ENCODE measurements at places on chromosomes 13 and 19. TPM values are rescaled to one million over a fixed set of nuclear protein-coding genes. Genes with fewer than 3 reads are reported as not detected.
A peak's percentile ranks its signal among the peaks of the same experiment; 100 is the strongest.

DNA sequence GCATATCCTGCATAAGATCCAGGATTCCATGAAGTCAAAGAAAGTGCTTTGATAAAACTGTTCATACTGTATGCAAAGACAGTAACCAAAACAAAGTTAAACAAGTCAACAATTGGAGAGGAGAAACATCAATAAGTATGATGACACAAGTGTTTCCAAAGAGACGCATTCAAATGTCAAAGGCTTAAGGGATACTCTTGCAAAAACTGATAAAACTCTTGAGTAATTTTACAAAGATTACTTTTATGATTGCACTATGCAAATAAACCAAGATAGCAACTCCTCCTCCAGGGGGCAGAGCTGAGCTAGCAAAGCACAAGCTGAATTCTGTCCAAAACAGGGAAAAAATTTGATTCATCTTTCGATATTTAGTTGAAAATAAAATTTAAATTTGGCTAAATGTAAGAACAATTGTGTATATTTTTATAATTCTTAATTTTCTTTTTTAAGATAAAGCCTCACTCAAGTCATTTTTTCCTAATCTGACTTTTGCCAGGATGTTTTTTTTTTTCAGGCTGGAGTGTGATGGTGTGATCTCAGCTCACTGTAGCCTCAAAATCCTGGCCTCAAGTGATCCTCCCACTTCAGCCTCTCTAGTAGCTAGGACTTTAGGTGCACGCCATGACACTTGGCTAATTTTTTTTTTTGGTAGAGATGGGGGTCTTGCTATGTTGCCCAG lies 84.0 kb downstream of the MZT1 start:
- DNase-seq, result peak; percentile 39

GRCh38 chr19:46484656-46485055 lies 11.0 kb downstream of the PNMA8B start:
- no peak for DNase-seq

DNA sequence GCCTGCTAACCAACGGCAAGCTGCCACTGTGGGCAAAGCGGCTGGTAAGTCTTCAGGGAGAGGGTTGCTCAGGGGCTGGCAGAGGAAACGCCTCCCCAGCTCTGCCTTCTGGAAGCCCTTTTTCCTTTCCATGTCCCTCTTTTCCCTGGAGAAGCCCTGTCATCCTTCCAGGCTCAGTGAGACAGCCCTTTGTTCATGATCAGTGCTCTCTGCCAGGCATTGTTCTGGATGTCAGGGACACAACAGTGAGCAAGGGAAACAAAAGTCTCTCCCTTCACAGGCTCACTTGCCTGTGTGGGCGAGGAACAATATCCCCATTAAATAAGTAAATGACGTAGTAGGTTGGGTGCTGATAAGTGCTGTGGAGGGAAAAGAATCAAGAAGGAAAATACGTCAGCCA lies 13.9 kb upstream of the OVOL3 start:
- no peak for DNase-seq

DNA sequence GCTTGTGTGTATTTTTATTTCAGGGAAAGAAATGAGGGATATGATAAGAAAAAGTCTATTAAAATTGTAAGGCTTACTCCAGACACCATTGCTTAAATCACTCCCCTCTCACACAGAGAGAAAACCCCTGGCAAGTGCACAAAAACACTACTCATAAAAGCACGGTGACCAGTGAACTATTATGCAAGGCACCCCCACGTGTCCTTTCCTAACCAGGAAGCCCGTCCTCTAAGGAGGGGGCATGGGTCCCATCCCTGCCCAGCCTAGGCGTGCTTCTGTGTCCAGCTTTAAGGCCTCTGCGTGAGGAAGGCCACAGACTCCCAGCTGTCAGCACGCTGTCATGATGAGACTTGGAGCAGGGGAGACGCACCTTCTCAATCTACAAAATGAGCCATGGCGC lies 83.5 kb downstream of the SLC7A1 start:
- DNase-seq, result no peak

GRCh38 chr19:55132453-55133129 lies 15.2 kb upstream of the PPP1R12C start:
- DNase-seq, result no peak

DNA sequence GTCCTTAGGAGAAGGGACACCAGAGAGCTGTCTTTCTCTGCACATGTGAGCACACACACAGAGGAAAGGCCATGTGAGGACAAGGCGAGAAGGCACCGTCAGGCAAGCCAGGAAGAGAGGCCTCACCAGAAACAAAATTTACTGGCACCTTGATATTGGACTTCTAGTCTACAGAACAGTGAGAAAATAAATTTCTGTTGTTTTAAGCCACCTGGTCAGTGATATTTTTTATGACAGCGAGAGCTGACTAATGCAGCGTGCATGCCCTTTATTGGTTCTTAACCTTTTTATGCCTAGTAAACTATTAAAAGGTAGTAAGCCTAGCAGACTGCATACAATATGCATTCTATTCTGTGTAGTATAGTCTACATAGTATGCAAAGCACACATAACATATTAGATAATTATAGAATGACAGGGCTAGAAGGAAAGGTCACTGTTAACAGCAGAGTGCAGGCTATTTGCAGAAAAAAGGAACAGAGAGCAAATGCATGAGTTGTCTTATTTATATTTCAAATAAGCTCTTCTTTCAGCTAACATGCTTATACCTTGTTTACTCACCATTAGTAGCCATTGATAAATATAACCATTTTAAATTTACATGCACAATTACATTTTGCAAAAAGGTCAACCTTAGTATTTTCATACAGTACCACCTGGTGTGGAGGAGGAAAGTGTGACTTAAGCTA lies 25.2 kb upstream of the KATNAL1 start:
- DNase-seq, result no peak

GRCh38 chr13:18964942-18965341 lies 216.7 kb downstream of the TUBA3C start:
- no peak for DNase-seq

GRCh38 chr13:70172946-70173597 lies 64.8 kb upstream of the KLHL1 start:
- no peak for DNase-seq

DNA sequence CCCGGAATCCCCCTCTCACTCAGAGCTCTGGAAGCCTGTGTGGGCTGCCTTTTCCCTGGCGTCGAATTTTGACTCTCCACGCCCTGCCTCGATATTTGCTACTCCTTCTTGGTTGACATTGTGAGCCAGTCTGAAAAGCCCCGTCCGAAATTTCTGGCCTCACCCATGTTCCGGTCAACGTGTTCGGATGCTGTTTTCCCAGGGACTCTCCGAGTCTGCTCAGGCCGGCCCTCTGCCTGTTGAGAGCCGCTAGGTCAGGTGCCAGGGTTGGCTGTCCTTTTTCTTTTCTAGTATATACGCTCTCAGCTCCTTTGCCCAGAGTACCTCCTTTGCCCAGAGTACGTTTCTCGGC lies 6.8 kb upstream of the DGKH start:
- peak; percentile 27 for DNase-seq

- DNase-seq, result no peak
Measured at GRCh38 chr13:84263354-84264069, 381.2 kb upstream of the SLITRK1 start.

DNA sequence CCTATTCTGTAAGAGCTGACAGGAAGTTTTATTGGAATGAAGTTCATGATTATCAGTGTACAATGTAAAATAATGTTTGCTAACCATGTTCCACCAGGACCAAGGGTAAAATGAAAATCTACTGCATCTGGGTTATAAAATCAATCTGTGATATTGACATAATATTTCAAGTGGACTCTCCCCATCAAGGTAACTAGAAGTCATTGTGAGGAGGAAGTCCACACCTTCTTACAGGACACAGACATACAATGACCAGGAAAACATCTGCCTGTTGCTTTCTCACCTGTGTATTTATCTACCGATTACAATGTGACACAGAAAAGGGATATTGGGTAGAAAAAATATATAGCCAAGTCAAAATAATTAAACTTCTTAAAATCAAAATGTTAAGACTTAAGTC lies 140.7 kb upstream of the RFC3 start:
- no peak for DNase-seq

DNA sequence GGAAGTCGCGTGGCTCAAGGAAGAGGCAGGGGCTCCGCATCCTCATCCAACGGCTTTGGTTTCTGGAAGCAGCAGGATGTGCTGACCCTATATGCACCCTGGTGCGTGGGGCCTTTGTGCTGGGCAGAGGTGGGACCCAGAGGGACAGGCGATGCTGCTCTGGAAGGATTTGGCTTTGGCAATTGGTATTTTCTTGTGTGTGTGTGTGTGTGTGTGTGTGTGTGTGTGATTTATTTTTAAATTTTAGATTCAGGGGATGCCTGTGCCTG lies 321.9 kb upstream of the ZNF507 start:
- DNase-seq, result no peak

GRCh38 chr19:50803633-50804419 lies 13.6 kb downstream of the ACP4 start:
- no peak for DNase-seq

DNA sequence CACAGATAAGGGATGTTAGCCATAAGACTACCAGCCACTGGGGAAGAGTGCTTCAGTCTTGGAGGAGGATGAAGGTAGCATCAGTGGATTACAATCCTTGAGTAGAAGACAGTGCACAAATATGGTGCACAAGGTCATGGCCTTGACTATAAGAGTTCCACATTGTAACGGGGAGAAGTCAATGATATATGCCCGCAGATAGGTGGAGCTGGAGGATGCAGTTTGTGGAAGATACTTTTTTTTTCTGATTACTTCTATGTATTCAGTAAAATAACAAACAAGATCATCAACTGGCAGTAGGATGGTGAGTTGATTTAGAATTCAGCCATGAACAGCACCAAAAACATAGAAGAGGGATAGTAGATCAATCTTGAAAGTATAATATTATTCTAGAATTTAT lies 926.8 kb upstream of the MIR17HG start:
- DNase-seq, result no peak

DNA sequence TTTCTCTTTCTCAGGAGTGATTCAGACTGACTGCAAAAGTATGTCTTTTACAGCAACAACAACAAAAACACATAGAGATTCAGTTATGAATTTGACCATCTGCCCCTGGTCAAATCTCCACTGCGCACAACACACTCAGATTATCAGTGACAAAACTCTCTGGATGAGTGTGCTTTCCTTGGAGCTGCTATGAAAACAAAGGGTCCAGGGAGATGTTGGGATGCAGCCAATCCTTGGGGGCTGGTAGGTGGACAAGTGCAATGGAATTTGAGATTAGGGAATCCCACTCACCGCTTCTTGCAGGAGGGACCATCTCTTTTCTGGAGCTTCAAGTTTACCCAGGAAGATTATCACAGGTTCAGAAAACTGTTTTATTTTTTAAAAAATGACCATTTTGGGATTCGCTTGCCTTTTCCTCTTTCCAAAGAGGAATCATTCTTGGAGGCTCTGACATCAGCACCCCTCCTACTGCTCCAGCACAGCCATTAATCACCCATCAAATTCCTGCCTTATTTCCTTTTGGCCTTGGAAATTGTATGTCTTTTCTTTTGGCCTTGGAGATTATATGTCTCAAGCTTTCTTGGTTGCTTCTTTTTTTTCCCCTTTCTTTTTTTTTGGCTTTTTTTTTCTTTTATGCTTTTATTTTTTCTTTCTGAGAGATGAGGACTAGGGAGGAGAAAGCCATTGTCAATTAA lies 311.8 kb downstream of the TSHZ3 start:
- DNase-seq, result no peak

- no peak for DNase-seq
Measured at GRCh38 chr13:77506874-77507273, 28.6 kb upstream of the SCEL start.

- DNase-seq, result peak; percentile 17
Measured at GRCh38 chr13:66427458-66427861, 802.7 kb downstream of the PCDH9 start.

DNA sequence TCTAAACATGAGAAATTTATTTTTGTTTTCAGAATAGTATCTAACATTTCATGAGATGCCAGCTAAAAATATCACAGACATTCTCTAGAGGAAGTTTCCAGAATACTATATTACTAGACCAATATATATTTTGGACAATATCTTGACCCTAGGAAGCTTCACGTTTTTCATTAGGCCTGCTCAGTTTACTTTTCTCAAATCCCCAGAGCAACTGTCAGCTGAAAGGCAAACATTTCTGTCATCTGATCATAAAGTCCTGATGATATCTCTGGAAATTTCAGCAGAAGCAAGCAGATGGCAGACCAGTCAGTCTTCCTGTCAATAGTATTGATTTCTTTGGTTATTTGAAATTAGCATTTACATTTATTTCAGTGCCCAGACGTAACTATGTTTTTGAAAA lies 4.0 kb downstream of the POSTN start:
- DNase-seq, result no peak

DNA sequence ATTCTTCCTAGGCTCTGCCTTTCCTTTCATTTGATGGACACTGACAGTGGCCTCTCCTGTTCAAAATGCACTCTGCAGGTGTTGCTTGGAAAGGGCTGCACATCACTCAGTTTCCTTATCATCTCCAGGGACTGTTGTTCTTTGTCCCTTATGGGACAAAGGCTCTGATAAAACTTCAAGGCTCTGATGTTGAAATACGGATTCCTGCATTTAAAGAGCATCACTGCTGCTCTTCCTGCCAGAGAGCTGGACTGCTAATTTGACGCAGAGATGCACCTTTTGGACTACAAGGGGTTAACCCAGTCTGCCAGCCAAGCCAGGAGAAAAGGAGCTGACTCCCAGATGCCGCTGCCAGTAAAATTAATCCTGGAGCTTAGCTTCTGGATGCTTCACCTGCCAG lies 952.1 kb downstream of the DIAPH3 start:
- DNase-seq, result no peak

DNA sequence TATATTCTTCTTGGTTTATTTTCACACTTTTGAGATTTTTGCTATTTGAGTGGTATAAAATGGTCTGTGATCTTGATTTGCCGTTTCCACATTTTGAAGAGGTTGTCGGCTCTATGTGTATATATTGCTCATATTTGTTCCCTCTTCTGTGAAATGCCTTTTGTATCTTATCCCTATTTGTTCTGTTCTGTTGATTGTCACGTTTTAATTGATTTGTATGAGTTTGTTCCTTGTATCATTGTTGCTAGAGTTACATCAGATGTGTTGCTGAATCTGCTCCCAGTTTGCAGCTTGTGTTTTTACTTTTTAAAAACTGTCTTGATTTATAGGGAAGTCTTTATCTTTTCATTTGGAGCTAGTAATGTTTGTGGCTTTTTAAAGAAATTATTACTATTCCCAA lies 17.1 kb downstream of the USPL1 start:
- DNase-seq, result no peak

- DNase-seq, result no peak
Measured at GRCh38 chr13:42272804-42273175, 838 bp downstream of the AKAP11 start.

CD209 gene
- not detected for total RNA-seq

DNAJC15 gene
- total RNA-seq, result 33.2 TPM

IGFL1 gene
- not detected for total RNA-seq

DACT3 gene
- not detected for total RNA-seq

EFNA2 gene
- not detected for total RNA-seq

SETDB2 gene
- 8.1 TPM for total RNA-seq

SELENOV gene
- not detected for total RNA-seq

FSTL3 gene
- total RNA-seq, result 51.7 TPM

ZNF177 gene
- total RNA-seq, result 3.7 TPM

DAND5 gene
- not detected for total RNA-seq

PLPP2 gene
- 91.1 TPM for total RNA-seq

CATSPERD gene
- not detected for total RNA-seq

HRC gene
- total RNA-seq, result not detected

ERFL gene
- total RNA-seq, result not detected

PSG7 gene
- total RNA-seq, result not detected

FARP1 gene
- total RNA-seq, result 2.6 TPM
